ENCODE measurements at places on chromosomes 13 and 19. TPM values are rescaled to one million over a fixed set of nuclear protein-coding genes. Genes with fewer than 3 reads are reported as not detected.

KIR3DL2 gene
- total RNA-seq = 0.54 TPM

SIRT2 gene
- total RNA-seq = 47.1 TPM

CEACAM3 gene
- not detected for total RNA-seq

AKAP11 gene
- 34.4 TPM for total RNA-seq

DNA sequence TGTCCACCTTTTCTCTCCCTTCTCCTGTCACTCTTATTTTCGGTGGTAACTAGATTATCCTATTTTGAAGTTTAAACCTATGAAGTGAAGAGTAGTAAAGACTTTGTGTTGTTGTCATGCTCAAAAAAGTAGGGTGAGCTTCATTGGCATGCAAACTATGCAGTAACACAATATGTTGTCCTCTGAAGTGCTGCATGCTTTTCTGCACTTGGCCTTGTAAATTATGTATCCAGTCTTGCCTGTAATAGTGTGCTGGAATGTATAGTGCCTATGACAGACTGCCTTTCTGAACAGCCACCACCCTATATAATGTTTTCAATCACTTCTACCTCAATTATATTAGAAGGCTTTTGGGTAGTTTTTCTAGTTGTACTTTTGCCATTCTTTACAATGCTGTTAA lies 1198.2 kb upstream of the PCDH20 start:
- no peaks in the 10 kb centered on the region for H3K27me3 ChIP-seq
- DNase-seq = no peak
- H3K4me1 ChIP-seq = no peaks in the 10 kb centered on the region
- no peak overlapping the region for H3K27ac ChIP-seq

- DNase-seq = no peak
- H3K4me1 ChIP-seq = no peaks in the 10 kb centered on the region
These were observed 136.4 kb downstream of the URI1 start for GRCh38 chr19:30078381-30078910.

DNA sequence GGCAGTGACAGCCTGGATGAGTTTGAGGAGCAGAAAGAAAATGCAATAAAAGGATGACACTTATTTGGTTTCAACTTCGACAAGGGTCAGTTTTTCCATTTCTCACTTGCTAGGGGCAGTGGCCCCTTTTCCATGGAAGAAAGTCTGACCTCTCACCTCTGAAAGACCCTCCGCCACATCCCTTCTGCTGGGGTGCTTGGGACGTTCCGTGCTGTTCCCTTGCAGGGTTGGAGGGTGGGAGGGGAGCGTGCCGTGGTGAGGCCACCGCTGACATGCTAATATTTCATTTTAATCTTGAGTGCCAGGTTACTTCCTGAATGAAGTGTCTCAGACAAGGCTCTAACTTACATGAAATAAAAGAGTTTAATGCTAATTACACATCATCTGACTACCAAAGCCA lies 5.2 kb upstream of the ZNF536 start:
- no peak for DNase-seq
- no peak overlapping the region for H3K4me3 ChIP-seq
- peaks cover 3% of the 10 kb centered on the region for H3K27me3 ChIP-seq
- no peaks in the 10 kb centered on the region for H3K36me3 ChIP-seq
- no peaks in the 10 kb centered on the region for H3K4me1 ChIP-seq

GRCh38 chr13:30415430-30416030 lies 6.8 kb upstream of the UBE2L5 start:
- no peak for DNase-seq
- H3K4me1 ChIP-seq = peaks cover 13% of the 10 kb centered on the region
- H3K4me3 ChIP-seq = no peak overlapping the region
- no peak overlapping the region for H3K27ac ChIP-seq
- H3K36me3 ChIP-seq = no peaks in the 10 kb centered on the region
- H3K27me3 ChIP-seq = no peaks in the 10 kb centered on the region

DNA sequence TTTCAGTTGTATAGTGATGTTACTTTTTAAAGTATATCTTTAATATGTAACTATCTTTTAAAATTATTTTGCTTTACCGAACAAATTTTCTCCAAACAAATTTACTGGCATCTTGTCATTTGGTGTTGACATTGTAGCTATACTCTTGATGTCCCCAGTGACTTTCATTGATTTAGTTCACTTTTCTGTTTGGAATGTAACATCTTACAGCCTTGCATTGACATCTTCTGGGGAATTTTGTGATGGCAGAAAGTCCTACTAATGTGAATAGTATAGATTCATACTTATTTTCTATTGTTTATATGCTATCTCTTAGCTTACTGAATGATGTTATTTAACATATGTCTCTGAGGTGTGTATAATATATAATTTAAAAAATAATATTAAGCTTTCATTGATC lies 800.9 kb upstream of the ATXN8OS start:
- no peaks in the 10 kb centered on the region for H3K4me1 ChIP-seq
- no peaks in the 10 kb centered on the region for H3K36me3 ChIP-seq
- no peaks in the 10 kb centered on the region for H3K27me3 ChIP-seq
- no peak overlapping the region for H3K27ac ChIP-seq
